Epithelial cell of proximal tubule (primary cell): ENCODE measurements at places on chromosomes 2 and 18. TPM values are rescaled to one million over a fixed set of nuclear protein-coding genes. Genes with fewer than 3 reads are reported as not detected.

- DNase-seq = no peak
Measured at GRCh38 chr2:233063269-233063975, 3.3 kb downstream of the INPP5D start.

- DNase-seq = no peak
Measured at GRCh38 chr2:241156971-241157441, 6.7 kb downstream of the PPP1R7 start.

DNA sequence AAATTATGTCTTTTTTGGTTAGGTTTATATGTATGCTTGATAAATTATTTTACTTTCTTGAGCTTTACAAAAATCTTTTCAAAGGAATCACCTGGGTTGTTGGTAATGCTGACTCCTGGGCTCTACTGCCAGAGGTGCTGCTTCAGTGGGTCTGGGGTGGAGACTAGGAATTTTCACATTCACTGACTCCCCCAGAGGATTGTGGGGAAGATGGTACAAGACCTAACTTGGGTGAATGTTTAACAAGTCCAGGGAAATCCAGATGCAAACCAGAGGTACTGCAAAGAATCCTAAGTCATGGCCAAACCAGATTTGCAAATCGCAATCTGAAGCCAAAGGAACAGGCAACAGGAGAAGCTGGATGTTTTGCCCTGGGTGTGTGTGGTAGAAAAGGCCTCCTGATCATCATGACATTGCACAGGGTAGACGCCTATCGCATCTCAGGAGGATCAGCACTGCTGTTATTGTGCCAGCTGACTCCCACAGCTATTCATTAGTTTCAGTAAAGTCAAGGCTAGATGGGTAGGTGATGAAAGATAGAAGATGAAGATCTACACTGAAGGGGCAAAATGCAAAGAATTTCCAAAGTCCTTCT, 185.2 kb downstream of the BARD1 start:
- peak; percentile 69 for DNase-seq

GRCh38 chr2:127638361-127639110, 7.4 kb upstream of the GPR17 start:
- DNase-seq = no peak

GRCh38 chr18:59768409-59768808, 71.2 kb upstream of the CCBE1 start:
- DNase-seq = no peak

The HSPE1 gene
- 349 and 354 TPM in 2 replicates for total RNA-seq

The ACADL gene
- total RNA-seq = 0.17 and 0.51 TPM in 2 replicates

The ASAP2 gene
- 27.3 and 33.0 TPM in 2 replicates for total RNA-seq
